Pancreas (tissue), 10 donors: ENCODE measurements at places on chromosomes 3 and 15.
A peak's percentile ranks its signal among the peaks of the same experiment; 100 is the strongest.

DNA sequence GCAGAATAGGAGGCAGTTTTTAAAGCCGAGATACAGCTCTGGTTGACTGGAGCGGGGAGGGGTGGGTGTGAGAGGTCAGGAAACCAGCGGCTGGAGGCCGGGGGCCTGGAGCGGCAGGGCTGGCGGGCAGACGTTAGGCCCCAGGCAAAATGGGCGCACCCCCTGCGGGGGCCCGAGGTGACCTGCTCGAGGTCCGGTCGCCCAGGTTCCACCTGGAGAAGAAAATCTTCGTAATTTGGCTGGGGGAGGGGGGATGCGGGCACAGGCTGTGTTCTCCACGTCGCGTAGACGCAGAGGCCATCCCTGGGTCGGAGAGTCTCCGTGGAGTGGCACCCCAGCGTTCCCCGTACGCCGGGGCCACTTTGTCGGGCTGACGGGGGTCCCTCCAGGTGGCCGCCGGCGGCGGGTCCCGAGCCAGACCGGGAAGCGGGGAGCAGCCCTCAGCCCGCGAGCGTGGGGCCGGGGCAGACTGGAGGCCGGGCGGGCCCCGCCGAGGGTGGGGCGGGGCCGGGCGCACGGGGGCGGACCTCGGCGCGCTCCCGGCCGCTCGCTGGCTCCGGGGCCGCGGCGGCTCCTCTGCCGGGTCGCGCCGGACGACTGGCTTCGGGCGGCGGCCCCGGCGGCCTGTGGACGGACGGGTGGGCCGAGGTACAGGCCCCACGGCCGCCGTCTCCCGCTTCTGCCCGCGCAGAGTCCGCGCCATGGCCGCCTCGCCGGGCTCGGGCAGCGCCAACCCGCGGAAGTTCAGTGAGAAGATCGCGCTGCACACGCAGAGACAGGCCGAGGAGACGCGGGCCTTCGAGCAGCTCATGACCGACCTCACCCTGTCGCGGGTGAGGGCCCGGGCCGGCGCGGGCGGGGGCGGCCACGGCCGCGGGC lies at the start of gene CRTC3:
Gene CRTC3 (plus strand): TSS at position 553 of the 879 bp plus-strand sequence. CDS start 149 bp downstream, at position 702.
- DNase-seq, result peak; percentile 43

DNA sequence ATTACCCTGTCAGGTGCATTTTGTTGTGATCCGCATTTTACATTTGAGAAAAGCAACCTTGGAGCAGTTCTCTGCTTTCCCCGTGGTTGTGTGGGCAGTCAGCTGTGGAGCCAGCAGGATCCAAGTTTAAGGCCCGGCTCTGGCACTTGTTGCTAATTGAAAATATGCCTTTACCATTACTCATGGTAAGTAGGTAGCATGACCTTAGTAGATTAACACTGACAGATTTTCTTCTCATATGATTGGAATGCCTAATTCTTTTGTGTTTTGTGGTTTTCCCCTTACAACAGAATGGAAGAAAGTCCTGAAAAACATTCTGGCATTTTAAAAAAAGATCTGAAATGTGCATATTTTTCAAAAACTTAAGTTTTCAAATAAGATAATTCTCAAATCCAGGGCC lies 246.5 kb upstream of the LRRN1 start:
- DNase-seq, result no peak

- no peak for DNase-seq
Observed at GRCh38 chr3:38119248-38119544, 17.7 kb downstream of the ACAA1 start.

- DNase-seq, result no peak
Observed at GRCh38 chr3:81851176-81851575, 89.7 kb upstream of the GBE1 start.

GRCh38 chr3:23840521-23840920 lies 34.8 kb downstream of the UBE2E1 start:
- no peak for DNase-seq

GRCh38 chr3:139261754-139262586 lies 81.8 kb upstream of the MRPS22 start:
- no peak for DNase-seq

- DNase-seq, result no peak
Observed at GRCh38 chr3:29236146-29236840, 44.6 kb upstream of the RBMS3 start.

GRCh38 chr3:127174715-127175140 lies 18.2 kb upstream of the PRR23E start:
- no peak for DNase-seq

DNA sequence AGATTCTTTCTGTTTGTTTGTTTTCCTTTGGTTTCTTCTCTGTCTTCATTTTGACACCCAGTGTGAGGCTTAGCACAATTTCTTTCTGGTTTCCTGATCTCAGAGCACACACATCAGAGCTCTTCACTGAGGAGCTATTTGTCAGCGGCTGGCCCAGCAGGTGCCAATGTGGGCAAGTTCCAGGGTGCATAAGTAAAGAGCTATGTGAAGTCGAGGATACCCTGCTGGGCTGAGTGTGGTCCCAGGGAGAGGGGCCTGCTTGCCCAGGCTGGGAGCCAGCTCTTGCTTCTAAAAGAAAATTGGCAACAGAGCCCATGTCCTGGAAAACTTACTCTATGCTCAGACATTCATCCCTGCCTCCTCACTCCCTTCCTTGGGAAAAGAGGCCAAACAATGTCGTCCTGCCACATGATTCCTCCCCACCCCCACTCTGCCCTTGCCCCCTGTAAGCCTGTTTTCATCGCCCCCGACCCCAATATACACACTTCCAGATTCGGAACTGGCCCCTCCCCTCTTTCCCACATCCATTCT lies 101.2 kb downstream of the ST8SIA2 start:
- no peak for DNase-seq

DNA sequence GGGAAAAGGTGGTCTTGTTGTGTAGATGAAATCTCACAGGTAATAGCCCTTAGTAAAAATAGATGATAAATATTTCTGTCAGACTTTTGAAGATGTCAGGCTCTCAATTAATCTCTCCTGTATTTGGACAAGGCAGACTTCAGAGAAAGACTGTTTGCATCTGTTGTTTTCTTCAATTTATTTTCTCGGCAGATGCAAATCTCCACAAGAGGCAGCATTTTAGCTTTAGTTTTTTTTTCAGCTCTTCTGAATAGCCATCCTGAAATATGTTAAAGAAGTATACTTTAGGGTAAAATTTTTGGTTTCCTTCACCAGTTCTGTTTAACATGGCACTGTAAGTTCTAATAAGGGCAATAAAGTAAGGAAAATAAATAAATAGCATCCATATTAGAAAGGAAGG lies 685.1 kb downstream of the SI start:
- no peak for DNase-seq

DNA sequence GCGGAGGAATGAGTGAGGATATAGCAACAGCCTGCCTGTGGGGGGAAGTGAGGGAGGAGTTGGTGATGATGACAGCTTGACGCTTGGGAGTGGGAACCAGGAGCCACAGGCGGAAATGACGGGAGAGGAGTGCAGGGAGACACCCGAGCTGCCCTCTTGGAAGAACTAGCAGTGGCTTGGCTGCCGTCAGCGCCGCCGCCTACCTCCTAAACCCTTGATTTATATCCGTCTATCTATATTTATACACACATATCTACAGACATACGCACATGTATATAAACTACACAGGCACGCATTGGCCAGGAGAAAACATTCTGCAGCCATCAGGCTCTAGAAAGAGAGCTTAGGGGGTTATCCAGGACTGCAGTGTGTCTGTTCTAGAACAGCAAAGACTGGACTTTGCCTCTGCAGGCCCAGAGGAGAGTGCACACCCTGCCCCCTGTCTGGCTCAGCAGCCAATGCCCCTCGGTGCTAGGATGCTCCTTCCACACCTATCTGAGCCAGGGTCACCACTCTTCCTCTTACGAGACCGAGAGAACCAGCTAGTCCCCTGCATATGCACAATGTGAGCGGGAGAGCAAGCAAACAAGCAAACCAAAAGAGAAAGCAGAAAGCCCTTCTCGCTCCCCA lies 45.3 kb upstream of the MAGEF1 start:
- DNase-seq, result no peak

GRCh38 chr3:16908016-16908807 lies 23.5 kb downstream of the PLCL2 start:
- no peak for DNase-seq

DNA sequence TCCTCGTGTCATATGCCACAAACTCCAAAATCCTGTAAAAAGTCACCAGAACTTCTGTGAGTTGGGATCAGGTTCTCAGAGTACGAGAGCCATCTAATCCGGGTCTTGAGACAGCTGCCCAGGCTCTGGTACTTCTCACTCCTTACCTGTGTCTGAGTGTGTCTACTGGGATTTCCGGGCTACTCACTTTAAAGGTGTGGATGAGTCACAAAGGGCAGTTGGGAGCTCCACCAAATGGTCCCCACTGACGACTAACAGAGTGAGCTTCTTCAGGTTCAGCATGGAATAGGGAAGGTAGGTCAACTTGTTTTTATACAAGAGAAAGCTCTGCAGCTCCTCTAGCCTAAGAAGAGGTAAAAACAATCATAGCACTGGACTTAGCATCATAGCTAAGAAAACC lies 29.5 kb downstream of the RTP3 start:
- DNase-seq, result no peak

- no peak for DNase-seq
Observed at GRCh38 chr3:194251891-194252560, 99.1 kb downstream of the CPN2 start.

GRCh38 chr3:135143474-135143873 lies 348.4 kb downstream of the EPHB1 start:
- DNase-seq, result no peak

- no peak for DNase-seq
Observed at GRCh38 chr3:126816298-126816697, 112.3 kb downstream of the CHCHD6 start.

DNA sequence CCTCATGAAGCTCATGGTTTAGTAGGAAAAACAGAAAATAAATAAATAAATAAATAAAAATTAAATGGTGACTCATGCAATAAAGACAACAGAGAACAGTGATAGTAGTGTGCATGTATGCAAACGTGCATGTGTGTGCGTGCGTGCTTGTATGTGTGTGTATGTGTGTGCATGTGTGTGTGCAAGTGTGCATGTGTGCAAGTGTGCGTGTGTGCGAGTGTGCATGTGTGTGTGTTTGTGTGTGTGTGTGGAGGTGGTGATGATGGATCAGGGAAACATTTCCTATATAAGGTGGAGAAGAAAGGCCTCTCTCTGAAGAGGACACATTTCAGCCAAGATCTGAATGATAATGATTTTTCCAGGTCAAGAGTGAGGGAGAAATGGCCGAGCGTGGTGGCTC lies 47.2 kb downstream of the CACNA2D3 start:
- DNase-seq, result no peak

DNA sequence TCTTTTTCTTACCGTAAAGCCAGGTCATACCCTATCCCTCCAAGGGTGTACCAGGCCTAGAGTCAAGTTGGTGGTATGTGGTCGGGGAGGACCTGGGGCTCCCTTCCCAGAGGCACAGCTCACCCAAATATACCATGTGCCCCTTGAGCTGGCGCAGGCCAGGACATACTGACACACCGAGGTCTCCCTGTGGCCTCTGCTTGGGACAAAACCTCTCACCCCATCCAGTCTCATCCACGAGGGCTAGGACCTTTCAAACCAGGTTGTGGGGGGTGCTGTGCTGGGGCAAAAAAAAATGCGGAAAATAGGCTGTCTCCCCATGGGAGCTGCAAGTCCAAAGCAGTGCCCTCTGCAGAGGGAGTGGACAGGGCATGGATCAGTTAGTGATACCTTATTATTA lies 22.8 kb downstream of the PTH1R start:
- DNase-seq, result peak; percentile 17

- DNase-seq, result no peak
Observed at GRCh38 chr3:55169608-55170072, 241.8 kb upstream of the LRTM1 start.

GRCh38 chr3:31728403-31728802 lies 195.7 kb downstream of the STT3B start:
- DNase-seq, result no peak

GRCh38 chr3:178749471-178749870 lies 213.2 kb downstream of the KCNMB2 start:
- no peak for DNase-seq

DNA sequence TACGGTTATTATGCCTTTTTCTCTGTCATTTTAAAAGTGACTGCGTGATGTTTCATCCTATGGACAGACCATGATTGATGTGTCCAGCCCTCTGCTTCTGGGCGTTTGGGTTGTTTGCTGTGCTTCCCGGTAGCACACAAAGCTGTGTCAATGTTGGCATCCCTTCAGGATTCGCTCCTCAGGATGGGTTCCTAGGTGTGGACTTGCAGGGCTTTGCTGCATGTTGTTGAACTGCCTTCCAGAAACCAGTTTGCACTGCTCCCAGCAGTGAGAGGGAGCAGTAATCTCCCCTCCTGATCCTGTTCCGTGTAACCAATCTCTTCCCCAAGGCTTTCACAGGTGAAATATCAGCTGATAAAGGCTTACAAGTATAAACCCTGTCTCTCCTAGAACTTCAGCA lies 787 bp downstream of the TRPM1 start:
- DNase-seq, result no peak

DNA sequence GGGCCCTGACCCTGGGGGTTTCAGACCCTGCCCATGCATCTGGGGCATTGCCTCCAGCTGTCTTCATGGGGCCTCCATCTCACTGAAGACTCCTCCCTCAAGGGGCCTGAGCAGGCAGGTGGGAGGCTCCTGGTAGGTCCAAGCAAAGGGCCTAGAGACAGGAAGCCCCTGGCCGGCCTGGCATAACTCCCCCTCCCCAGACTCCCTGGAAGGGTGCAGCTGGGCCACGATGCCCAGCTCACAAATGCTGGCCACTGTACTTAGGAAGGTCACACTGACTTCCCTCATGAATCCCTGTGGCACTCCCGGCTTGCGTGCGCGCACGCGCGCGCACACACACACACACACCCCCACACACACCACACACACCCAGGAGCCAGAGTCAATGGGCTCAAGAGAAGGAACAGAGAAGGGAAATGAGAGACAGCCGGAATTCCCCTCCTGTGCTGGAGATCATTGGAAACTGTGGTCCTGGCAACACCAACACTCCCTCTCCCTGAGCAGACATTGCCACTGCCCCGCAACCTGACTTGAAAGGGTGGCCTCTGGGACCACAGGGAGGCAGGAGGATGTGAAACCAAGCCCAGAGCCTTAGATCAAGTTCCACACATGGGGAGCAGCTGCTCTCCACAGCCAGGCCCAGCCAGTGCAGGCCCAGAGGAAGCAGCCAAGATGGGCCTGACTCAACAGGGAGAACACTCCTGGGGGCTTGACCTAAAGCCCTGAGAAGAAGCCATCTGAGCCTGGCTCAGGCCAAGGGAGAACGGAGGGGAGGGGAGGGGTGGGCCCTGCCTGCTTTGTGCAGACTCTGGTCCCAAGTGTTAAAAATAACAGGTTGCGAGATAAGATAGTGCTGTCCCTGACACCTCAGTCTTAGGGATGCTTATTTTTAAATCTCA lies 69.7 kb downstream of the SCN5A start:
- DNase-seq, result peak; percentile 8

- no peak for DNase-seq
Observed at GRCh38 chr3:81521855-81522254, 239.6 kb downstream of the GBE1 start.

- no peak for DNase-seq
Observed at GRCh38 chr3:45320986-45321385, 67.4 kb upstream of the LARS2 start.

GRCh38 chr3:13582366-13583250 lies 33.7 kb downstream of the FBLN2 start:
- no peak for DNase-seq

- no peak for DNase-seq
Observed at GRCh38 chr3:143707848-143708247, 140.4 kb downstream of the SLC9A9 start.
